ENCODE measurements at places on chromosomes 16 and 17. TPM values are rescaled to one million over a fixed set of nuclear protein-coding genes. Genes with fewer than 3 reads are reported as not detected.

DNA sequence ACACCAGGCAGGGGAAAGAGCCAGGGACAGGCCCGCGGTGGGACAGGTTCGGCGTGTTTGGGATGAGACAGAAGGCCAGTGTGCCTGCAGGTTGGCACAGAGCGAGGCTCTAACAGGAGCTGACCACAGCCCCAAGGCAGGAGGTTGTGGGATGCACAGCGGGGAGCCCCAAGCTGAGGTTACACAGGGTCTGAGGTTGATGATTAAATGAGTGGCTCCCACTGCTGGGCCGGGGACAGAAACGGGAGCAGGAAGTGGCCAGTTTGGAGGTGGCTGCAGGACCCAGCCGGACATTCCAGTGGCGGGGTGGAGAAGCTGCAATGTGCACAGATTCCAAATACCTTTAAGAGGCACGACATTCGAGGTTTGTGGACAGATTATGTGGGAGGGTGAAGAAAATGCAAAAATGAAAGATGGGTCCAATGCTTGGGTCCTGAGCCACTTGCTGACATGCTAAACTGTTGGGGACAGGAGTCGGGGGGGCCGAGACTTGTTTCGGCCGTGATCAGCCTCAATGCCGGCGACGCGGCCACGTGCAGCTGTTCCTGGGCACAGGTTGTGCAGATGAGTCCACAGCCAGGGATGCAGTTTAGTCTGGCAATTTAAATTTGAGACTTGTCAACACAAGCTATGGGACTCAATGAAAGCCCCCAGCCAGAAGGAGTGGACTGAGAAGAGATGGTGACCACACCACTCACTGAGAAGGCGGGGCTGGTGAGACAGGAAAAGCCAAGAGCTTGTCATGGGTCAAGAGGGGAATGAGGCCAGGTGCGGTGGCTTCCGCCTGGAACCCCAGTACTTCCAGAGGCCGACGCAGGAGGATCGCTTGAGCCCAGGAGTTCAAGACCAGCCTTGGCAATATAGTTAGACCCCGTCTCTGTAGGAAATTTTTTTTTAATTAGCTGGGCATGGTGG, 8.7 kb downstream of the ENPP7 start:
- no peak for DNase-seq

- DNase-seq = no peak
Measured at GRCh38 chr17:9402590-9403199, 172.9 kb downstream of the STX8 start.

DNA sequence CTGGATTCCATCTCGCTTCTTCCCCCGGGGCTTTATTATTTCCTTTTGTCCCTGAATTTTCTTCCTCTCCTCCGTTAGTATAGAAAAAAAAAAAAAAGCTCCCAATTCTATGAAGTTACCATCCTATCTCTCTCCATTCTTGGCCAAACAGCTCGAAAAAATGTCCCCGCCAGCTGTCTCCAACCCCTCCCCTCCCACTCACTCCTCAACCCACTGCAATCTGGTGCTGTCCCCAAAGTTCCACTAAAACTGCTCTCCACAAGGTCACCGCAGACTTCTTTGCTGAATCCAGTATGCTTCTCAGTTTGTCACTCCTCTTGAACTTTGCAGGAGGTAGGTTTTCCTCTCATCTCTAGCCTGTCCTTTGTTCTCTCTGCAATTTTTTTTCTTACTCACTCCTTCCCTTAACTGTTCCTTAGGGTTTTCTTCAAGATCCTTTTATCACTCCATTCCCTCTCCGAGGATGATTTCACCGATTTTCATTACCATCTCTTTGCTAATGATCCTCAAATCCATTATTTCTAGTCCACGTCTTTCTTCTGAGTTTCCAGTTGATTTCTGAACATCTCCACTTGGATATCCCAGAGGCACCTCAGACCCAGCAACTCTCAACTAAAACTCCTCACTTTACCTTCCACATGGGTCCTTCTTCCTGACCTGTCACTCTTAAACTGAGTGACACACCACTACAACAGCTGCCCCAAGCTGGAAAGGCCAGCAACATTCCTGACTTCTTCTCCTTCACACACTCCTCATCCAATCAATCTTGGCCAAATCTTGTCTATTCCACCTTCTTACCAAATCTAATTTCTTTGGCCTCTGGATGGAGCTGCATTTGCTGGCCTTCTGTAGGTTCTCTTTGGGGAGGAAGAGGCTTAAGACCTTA, 1.5 kb upstream of the SUMO2 start:
- DNase-seq = no peak

- no peak for DNase-seq
Measured at GRCh38 chr16:71854369-71854948, 8.7 kb downstream of the ATXN1L start.

Gene TP53TG3B
- not detected for polyA plus RNA-seq

GRCh38 chr16:9225527-9226316, 134.3 kb downstream of the HAPSTR1 start:
- DNase-seq = no peak

DNA sequence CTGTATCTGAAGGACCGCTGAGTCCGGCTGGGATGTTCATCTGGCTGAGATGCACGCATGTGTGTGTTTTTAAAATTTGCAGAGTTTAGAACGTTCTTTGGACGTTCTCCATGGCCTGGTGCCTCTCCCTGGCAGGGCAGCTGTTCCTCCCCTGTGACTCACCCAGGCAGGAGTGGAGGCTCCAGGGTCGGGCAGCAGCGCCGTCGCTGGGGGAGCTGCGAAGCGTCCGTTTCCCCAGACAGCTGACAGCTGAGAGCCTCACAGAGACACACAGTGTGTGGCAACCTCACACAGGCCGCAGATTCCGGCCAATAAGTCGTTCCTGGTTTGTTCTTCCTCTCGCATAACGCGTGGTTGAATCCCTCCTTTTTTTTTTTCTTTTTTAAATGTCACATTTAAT, 80.6 kb downstream of the OR1D5 start:
- no peak for DNase-seq

Gene TRPV2
- 3.6 TPM for polyA plus RNA-seq

- DNase-seq = no peak
Measured at GRCh38 chr17:7486181-7486580, 2.0 kb downstream of the POLR2A start.

Gene SNRNP25
- polyA plus RNA-seq = 48.6 TPM

All from right renal pelvis (tissue), 4 donors.